ENCODE measurements at places on chromosomes 6 and 20.

- DNase-seq: no peak
These were observed 302.2 kb upstream of the EPHA7 start for GRCh38 chr6:93721386-93722048.

DNA sequence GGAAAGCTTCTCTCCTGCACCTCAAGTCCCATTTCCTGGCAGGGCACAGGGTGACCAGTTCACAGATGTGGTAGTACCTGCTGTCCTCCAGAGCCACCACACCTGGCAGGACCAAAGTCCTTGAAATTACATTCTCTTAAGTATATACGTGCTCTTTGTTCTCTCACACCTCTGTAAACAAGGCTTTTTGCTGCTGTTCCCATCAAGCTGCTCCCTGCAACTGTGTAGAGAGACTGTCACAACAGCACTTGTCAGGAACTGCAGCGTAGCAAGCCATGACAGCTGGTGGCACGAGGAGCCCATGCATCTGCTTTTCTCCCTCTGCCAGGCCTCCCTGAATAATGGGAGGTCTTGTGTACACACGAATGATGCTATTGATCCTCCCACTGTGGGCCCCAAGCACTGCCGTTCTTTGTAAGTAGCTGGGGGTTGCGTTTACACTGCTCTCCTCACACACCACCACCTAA lies 431.8 kb downstream of the CD83 start:
- DNase-seq: no peak

DNA sequence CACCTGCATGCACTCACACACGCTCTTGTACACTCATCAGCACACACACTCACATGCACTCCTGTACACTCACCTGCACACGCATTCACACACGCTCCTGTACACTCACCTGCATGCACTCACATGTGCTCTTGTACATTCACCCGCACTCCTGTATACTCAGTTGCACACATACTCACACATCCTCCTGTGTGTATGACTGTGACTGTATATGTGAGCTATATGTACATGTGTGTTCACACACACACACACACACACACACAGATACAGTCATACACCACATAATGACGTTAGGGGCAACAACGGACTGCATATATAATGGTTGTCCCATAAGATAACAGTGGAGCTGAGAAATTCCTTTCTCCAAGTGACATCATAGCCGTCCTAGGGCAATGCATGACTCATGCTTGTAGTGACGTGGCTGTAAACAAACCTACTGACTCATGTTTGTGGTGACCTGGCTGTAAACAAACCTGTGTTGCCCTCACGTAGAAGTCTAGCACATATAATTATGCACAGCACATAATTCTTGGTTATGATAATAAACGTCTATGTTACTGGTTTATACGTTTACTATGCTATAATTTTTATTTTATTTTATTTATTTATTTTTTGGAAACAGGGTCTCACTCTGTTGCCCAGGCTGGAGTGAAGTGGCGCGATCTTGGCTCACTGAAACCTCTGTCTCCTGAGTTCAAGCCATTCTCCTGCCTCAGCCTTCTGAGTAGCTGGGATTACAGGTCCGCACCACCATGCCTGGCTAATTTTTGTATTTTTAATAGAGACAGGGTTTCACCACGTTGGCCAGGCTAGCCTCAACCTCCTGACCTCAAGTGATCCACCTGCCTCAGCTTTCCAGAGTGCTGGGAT lies 22.8 kb upstream of the TAF4 start:
- no peak for DNase-seq

DNA sequence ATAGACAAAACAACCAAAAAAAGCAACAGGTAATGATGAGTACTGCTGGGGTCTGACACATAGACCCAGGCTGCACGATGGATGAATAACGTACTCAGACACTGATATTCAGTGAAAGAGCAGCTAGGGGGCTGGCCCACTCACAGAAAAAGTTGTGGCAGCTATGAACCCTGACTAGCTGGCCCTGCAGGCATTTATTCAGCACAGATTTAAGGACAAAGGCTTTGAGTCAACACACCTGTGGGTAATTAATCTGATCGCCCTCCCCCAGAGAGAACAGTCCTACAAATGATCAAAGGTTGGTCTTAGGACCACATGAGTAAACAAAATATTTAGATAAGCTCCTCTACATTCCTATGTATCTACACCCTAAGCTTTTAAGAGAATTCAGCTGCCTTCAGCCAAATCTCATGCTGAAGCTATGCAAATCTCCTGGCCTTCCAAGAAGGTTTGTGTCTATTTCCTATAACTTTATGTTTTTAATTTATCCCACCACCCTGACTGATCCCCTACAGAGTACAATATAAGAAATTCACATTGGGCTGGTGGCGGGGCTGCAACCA lies 81.7 kb upstream of the NXT1 start:
- no peak for DNase-seq

DNA sequence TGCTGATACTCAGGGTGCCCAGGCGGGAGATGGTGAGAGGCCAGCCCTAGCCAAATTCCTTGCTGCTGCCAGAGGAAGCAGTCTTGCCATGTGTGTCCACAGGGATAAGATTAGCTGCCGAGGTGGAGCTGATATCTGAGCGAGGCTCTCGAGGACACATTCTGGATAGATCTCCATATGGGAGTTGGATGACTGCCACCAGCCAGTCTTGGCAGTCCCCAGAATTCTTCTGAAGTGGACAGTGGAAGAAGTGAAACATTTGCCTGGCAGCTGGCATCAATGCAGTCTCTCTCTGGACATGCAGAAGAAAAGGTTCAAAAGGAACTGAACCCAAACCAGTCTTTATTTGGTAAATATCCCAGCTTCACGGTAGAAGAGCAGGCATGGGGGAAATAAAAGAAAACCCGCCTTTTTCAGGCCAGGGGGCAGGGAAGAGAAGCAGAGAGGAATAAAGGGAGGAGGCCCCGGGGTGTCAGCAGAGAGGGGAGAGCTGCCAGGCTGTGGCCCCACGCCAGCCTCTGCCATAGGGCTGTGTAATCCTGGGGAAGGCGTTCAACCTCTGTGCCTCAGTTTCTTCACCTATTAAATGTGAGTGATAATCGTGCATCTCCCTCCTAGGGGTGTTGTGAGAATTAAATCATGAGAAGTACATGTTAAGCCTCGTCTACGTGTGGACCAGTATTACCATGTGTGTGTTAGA lies 3.7 kb upstream of the FUCA2 start:
- DNase-seq: peak; percentile 51

DNA sequence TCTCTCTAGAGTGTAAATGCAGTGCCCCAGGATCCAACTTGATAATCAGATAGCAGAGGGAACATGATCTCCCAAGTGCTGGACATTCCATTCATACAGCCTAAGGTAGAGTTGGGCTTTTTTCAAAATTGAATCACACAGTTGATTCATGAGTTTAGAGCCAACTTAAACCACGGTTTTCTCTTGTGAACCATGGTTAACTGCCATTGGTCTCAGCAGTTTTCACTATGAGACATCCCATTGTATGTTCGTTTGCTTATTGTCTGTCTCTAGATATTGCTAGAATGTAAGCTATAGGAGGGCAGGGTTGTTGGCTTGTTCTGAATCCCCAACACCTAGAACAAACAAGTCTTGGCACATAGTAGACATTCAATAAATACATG lies 37.2 kb upstream of the TAF8 start:
- no peak for DNase-seq

DNA sequence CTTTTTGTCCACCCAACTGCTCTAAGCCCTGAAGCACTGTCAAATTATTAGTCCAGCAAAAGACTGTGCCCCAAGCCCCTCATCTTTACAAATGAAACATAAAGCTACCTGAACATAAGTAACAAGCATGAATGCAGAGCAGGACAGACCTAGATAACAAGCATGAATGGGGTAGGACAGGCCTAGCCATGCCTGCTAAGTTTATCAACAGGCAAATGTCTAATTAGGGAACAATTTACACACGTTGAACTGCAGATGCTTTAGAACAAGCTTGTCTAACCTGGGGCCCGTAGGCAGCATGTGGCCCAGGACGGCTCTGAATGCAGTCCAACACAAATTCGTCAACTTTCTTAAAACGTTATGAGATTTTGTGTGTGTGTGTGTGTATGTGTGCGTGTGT lies 13.6 kb downstream of the FBXO30 start:
- no peak for DNase-seq

GRCh38 chr6:13367396-13367795 lies 39.1 kb upstream of the TBC1D7 start:
- no peak for DNase-seq

- DNase-seq: peak; percentile 90
These were observed 771 bp upstream of the PPP1R3G start for GRCh38 chr6:5084360-5084780.

- no peak for DNase-seq
These were observed 6.0 kb upstream of the HMGN3 start for GRCh38 chr6:79240509-79240908.

GRCh38 chr20:46688151-46689081 lies 828 bp downstream of the TP53RK start:
- DNase-seq: no peak

- DNase-seq: no peak
These were observed 239.1 kb downstream of the PRKN start for GRCh38 chr6:162488444-162488843.

DNA sequence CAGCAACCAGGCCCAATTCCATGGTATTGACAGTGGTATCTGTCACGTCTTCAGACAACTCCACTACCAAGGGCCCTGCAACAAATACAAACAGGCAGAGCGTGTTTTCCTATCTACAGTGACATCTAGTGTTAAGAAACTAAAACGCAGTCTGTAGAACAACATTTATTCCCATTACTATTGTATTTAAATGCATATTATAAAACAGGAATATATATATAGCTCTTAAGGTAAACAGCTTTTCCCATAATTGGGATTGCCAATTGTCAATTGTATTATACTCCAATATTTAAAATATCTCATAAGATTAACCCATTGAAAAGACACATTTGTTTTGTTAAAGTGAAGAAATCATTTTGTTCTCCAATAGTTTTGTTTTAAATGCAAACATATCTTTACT lies 97.2 kb downstream of the KIF16B start:
- no peak for DNase-seq

GRCh38 chr20:35305682-35306556 lies 13.7 kb upstream of the FAM83C start:
- no peak for DNase-seq

GRCh38 chr20:36988494-36988966 lies 37.0 kb upstream of the SAMHD1 start:
- DNase-seq: no peak

- DNase-seq: no peak
These were observed 369.4 kb downstream of the UTRN start for GRCh38 chr6:144654506-144654905.

GRCh38 chr20:45507011-45507820 lies 8.2 kb downstream of the SPINT3 start:
- no peak for DNase-seq

DNA sequence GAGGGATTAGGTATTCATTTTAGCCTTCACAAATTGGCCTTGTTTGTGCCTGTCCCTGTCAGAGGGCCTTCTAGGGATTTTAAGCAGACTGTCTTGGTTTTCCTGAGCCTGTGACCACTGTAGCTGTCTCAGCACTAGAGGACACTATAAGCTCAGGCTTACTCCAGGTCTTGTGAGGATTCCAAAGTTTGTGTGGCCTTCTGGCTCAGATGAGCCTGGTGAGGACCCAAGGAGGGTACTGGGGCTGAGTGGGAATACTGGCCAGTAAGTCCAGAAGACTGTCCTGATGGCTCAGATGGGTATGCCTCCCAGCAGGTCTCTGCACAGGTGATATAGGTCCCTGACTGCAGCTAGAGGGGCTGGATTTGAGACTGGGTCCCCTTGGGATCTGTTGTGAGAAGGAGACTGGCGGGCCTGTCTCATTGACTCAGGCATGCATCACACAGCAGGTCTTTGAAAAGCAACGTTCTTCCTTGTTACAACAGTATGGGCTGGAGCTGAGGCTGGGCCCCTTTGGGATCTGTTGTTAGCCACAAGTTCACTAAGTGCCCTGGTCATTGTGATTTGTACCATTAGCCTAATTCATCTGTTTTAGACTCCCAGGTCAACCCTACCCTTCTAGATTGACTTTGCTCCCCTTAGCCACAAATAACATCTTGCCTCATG lies 26.3 kb upstream of the TFB1M start:
- DNase-seq: no peak

- no peak for DNase-seq
These were observed 56.0 kb downstream of the MDN1 start for GRCh38 chr6:89763550-89763949.

GRCh38 chr6:108074057-108074358 lies 533 bp downstream of the OSTM1 start:
- DNase-seq: no peak

DNA sequence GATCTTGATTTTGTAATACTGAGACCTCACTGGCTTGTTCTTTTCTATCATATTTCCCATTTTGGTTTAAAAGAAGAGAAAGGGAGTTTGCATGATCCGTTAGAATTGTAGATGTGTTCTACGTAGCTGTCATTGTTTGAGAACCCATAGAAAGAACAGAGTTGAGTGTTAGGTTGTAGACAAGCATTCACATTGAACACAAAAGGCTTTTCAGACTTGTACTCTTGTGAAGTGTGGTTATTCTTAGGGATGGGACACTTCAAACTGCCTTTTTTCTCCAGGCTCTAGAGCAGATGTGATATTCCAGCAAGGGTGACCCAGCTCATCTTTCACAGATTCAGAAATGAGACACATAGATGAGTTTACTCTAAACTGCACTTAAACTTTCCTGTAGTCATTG lies 19.9 kb downstream of the FOXO3 start:
- no peak for DNase-seq

DNA sequence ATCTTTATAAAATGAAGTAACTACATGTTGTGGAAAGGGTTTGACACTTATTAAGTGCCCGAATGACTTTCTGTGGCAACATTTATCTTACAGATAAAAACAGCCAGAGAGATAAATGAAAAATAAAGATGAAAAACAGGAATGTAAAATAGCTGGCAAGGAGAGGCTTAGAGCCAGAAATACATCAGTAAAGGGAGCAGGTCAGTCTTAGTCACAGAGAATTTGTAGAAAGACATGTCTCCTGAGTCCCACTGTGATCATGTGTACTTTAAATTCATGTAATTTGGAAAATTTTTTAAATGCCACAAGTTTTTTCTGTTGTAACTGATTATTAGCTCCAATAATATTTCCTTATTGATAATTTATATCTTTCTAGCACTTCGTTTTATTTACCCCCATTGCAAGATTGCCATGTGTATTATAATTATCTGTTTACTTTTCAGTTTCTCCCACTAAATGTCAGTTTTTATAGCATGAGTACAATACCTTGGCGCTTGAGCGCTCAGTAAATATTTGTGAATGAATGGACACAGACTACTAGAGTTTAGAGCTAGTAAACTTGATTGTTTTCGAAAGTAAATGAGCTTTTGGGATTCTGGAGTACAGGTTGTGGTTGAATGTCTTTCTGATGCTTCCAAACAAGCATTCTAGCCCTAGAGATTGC lies 15.2 kb downstream of the TAB2 start:
- DNase-seq: no peak

- DNase-seq: no peak
These were observed 49.9 kb downstream of the CDH4 start for GRCh38 chr20:61301711-61302525.

GRCh38 chr6:121856296-121856695 lies 420.9 kb downstream of the GJA1 start:
- no peak for DNase-seq

DNA sequence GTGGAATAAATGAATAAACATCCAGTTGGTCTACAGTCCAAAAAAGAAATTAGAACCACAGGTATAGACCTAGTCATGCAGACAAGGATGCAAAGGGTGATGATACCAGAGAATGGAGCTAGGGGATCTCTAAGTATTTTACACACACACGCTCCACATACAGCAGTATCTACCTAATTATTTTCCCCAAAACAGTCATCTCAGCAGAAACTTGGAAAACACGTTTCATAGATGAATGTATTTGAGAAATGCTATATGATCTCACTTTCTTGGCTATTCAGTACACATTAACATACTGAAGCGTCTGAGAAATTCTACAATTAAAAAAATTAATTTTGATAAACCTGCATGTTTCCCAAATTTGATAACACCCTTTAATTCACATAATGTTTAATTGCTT lies 155.3 kb downstream of the MTFR2 start:
- no peak for DNase-seq
